Placental pericyte (primary cell): ENCODE measurements at places on chromosomes 6 and 20. TPM values are rescaled to one million over a fixed set of nuclear protein-coding genes. Genes with fewer than 3 reads are reported as not detected.

VGLL2 gene
- total RNA-seq = not detected in 2 replicates

SRMS gene
- total RNA-seq = not detected in 2 replicates

LTA gene
- total RNA-seq = not detected in 2 replicates

GJA10 gene
- not detected in 2 replicates for total RNA-seq

COL9A1 gene
- not detected in 2 replicates for total RNA-seq

DST gene
- total RNA-seq = 263 and 349 TPM in 2 replicates

SLC44A4 gene
- under 0.01 TPM in 1 of 2 replicates, not detected in the other for total RNA-seq

KCTD20 gene
- total RNA-seq = 34.1 and 74.6 TPM in 2 replicates

DXO gene
- 17.3 and 31.7 TPM in 2 replicates for total RNA-seq

OOEP gene
- 0.72 and 0.88 TPM in 2 replicates for total RNA-seq

GSTA3 gene
- not detected in 2 replicates for total RNA-seq

DUSP15 gene
- under 0.01 TPM in 1 of 2 replicates, not detected in the other for total RNA-seq

MYLK4 gene
- total RNA-seq = 0.43 and 0.44 TPM in 2 replicates

CD24 gene
- total RNA-seq = 4.9 TPM in 1 of 2 replicates, not detected in the other

CRIP3 gene
- not detected in 2 replicates for total RNA-seq

GRM4 gene
- total RNA-seq = not detected in 2 replicates

ADA gene
- 6.9 and 10.9 TPM in 2 replicates for total RNA-seq

OTOR gene
- total RNA-seq = not detected in 2 replicates

DAAM2 gene
- under 0.01 and 2.3 TPM in 2 replicates for total RNA-seq

SIRPD gene
- not detected in 2 replicates for total RNA-seq

PSORS1C2 gene
- total RNA-seq = not detected in 2 replicates

HLA-DOB gene
- 0.14 TPM in 1 of 2 replicates, not detected in the other for total RNA-seq

MYCT1 gene
- under 0.01 and 3.6 TPM in 2 replicates for total RNA-seq

PRPH2 gene
- total RNA-seq = 2.6 and 3.9 TPM in 2 replicates

GTSF1L gene
- not detected in 2 replicates for total RNA-seq

HLA-DQB1 gene
- total RNA-seq = 0.43 TPM in 1 of 2 replicates, not detected in the other

IPCEF1 gene
- total RNA-seq = under 0.01 TPM in 1 of 2 replicates, not detected in the other

EEF1A2 gene
- 1.3 and 4.6 TPM in 2 replicates for total RNA-seq

TOP1 gene
- total RNA-seq = 19.5 and 27.6 TPM in 2 replicates

MLN gene
- total RNA-seq = not detected in 2 replicates

PLCB1 gene
- total RNA-seq = 14.9 and 58.9 TPM in 2 replicates

BMP6 gene
- 1.4 and 4.6 TPM in 2 replicates for total RNA-seq

CDKN1A gene
- 486 and 659 TPM in 2 replicates for total RNA-seq

SLC24A3 gene
- 0.44 and 0.86 TPM in 2 replicates for total RNA-seq

HLA-DQA2 gene
- not detected in 2 replicates for total RNA-seq

TINAG gene
- total RNA-seq = not detected in 2 replicates

KIF13A gene
- total RNA-seq = 35.7 and 47.0 TPM in 2 replicates

MROH8 gene
- 1.7 and 7.9 TPM in 2 replicates for total RNA-seq

TNNC2 gene
- total RNA-seq = 0.66 TPM in 1 of 2 replicates, not detected in the other
